Activated T-cell treated with anti-CD3 and anti-CD28 coated beads for 4 hours (primary cell): ENCODE measurements at places on chromosomes 6 and 20.

DNA sequence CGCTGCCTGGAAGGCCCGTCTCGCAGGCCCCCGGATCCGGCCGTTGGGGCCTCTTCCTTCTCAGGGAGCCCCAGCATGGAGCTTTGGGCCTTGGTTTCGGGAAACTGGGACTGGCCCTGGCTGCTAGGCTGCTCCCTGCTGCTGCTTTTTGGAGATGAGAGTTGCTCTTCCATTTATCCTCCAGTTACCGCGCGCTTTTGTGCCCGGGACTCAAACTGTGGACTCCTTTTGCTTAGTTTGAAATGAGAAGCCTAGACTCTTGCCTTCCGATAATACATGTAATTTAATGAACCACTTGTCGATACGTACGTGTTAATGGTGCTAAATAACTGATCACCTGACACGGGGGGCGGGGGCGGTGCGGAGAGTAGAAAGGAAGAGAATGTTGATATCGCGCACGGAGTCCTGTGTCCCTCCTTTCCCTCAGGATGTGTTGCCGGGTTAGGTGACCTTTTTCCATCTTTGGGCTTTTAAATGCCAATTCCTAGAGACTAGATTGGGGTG is 968 bp downstream of the PHF3 start:
- DNase-seq = peak; percentile 57

DNA sequence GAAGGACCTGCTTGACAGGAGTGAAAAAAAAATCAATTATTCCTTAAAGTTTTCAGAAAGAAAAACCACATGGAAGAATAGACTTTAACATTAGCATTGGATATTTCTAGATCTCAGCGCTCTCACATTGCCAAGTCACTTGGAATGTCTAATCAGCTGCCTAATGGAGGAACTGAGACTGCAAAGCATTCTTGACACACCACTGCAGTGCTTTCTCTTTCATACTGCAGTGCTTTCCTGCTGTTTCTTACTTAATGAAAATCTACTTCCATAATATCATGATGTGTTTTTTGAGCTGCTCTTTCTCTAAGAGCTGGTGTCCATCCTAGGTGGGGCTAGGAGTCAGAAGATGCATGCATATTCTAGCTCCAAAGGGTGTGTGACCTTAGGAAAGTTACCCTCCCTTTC is 20.4 kb upstream of the MCM3 start:
- DNase-seq = no peak

DNA sequence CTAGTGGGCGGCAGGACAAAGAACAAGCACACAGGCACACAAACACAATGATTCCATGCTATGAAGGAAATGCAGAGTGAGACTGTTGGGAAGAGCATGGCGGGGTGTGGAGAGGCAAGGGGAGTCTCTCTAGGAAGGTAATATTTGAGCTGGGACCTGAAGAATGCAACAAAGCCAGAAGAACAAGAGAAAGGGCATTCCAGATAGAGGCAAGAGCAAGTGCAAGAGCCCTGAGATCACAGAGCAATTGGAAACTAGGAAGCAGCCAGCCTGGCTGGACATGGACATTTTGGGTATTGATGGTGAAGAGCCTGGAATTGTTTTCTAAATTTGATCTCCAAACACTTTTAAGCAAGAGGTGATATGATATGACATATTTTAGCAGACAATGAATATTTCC is 15.4 kb downstream of the SRXN1 start:
- no peak for DNase-seq

DNA sequence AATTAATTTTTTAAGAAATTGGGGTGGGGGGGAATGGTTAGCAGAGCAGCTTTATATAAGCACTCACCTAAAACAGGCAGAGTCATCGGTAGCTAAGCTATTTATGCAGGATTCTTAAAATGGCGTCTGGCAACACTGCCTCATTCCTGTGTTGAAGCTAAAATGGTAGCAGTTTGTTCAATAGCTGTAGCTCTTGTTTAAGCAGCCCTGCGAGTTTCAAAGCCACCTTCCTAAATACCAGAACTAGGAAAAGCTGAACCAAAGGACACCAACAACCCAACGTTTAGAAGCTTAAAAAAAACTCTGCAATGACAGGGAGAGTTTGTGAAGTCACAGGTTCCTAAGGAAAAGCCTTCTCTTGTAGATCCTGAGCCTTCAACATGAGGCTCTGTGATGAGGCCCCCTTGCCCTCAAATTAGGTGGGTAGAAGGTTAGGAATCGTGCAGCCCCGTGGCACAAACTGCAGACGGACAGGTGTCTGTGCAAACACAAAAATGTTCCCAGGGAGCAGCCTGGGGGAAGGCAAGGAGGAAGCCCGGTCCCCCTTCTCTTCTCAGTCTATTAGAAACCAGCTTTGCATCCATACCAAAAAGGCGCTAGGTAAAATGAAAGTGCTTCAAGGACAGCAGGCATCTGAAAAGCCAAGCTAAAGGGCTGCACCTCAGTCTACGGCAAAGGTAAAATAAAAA is 4.7 kb downstream of the ZMYND8 start:
- DNase-seq = no peak

DNA sequence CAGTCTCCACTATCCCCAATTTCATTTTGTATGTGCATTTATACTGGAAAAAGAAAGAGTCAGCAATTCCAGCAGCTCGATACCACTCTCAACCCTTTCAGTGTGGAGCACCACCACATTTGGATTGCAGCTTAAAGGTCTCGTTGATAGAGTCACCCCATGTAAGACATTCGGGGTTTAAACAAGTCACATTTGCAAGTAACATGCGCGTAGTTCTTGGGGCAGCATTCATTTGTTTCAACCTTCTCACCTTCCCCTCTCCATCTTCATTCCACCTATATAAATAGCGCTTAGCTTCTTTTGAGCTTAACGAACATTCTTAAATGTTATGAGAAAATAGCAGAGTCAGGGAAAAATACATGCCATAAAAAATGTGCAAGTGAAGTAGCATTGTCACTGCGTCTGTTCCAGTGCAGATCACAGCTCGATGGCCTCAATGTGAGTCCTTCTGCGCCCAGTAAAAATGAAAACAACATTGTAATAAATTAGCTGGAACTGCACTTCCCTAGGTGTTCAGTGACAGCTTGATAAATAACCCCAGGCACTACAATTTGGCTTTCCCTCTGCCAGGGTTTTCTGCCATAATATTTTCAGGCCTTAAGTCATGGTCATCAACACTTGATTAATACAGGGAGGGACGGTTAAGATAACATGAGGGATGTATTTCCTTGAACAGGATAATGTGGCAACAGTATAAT is 737.8 kb upstream of the NRSN1 start:
- DNase-seq = no peak

DNA sequence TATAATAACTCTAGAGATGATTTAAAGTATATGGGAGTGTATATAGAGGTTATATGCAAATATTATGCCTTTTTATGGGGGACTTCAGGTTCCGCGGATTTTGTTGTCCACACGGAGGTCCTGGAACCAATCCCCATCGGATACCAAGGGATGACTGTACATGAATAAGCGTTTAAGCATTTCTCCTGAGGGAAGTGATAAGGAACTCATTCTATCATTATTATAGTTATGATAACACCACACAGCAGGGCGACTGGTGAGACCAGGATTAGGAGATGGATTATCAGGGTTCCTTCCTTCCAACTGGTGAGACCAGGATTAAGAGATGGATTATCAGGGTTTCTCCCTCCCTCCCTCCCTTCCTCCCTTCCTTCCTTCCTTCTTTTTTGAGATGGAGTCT is 6.6 kb downstream of the ECI2 start:
- DNase-seq = no peak

GRCh38 chr6:7021301-7021700 is 86.5 kb upstream of the RREB1 start:
- DNase-seq = no peak

DNA sequence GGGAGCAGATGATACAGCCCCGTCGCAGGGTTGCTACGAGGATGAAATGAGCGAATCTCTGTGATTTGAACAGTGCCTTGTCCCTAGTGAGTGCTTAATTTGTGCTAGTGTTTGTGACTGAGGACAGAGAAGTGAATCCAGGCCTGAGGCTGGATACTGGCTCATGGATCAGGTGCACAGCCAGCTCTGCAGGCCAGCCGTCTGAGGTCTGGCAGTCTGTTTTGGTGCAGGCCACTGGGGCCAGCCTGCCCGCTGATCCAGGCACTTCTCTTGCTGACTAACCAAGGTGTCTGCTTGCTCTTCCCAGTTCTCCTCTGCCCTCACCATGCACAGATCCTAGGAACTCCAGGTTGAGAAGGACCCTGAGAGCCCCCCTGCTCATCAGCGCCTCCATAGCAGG is 181.0 kb downstream of the LRFN2 start:
- DNase-seq = no peak

DNA sequence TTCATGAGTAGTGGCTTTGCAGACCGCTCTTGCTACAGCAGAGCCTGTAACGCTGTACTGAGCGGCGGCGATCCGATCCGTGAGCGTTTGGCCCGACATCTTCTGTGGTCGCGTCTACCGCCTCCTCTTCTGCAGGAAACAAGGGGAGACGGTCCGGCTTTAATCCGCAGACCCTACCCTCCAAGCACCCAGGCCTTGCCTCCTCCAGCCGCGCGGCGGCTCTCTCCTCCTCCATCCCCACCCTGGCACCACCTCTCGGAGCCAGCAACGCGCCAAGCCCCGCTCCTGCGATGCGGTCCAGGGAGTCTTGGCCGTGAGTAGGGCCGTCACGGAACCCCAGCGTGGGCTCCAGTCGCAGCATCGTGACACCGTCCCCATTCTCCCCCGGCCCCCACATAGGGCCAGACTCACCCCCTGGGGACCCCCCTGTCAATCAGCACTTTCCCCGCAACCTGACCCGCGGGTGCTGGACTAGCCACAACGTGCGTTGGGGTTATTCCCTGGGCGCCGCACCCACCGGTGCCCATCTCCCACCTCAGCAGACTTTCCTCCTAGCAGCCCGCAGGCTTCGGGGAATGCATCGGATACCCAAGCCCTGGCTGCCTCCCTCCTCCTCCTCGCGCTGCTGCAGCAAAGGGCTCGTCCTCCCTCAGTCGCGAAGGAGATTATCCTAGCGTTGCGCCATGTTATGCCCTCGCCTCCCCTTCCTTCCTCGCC is 914 bp downstream of the SNAP91 start:
- DNase-seq = no peak

DNA sequence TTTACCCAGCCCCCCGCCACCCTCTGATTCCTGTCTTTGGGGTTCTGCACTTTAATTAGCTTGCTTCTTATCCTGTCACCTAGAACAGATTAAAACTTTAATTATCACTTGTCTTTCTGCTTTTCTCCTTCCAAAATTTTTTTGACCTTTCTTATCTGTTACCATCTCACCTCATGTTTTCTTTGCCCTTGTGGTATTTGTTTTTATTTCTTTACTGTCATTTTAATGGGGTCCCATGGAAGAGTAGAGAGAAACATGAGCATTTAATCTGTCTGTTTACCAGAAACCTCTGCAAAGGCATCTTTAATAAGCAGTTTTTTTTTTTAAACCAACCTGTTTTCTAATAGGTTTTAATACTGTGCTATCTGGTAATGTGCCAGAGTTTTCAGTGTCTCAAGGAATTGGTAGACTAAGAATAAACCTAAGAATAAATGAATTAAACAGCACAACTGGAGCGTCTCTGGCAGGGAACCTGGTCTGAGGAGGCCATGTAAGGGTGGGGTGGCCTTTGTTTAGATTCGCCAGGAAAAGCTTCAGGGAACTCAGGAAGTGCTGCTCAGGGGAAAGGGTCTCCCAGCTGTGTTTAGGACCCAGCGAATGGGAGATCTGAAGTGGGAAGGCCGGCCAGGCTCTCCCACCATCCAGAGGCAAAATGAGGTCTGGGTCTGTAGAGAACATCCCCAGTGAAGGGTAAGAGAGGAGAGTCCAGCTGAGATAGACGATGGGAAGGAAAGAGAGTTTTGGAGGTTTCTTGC is 69.8 kb downstream of the ARID1B start:
- no peak for DNase-seq

DNA sequence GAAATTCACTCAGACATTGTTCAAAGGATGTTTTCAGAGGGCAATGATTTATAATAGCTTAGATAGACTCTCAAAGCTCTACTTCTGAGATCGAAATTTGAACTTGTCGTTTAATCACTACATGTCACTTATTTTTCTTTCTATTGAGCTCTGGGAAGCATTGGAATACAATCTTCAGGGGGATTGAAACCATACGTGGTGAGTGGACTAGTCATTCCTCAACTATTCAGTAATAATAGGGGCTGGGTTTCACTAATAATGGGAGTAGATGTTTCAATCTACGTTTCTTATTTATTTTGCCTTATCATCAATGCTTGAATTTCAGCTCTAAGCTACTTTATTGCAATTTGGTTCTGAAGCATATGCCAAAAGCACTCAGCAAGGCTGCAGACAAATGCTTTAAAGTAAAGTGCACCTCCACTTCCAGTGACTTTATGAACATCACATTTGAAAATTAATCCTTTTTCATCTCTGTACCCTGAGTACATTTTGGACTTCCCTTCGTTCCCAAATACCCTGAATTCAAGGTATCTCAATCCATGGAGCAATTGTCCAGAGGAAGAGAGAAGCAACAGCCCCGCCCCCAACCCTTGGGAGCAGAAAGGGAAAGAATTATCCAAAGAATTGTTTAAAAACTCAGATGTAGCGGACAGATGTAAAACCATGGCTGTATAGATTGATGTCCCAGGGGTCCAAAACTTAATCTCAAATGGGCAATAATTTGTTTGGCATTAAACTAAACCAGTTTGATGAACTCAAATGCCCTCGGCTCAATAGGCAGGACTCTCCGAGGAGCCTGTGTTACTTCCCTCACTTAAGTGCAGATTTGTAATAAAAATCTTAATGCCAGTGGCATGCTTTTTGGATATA is 68.1 kb downstream of the HFE start:
- no peak for DNase-seq

DNA sequence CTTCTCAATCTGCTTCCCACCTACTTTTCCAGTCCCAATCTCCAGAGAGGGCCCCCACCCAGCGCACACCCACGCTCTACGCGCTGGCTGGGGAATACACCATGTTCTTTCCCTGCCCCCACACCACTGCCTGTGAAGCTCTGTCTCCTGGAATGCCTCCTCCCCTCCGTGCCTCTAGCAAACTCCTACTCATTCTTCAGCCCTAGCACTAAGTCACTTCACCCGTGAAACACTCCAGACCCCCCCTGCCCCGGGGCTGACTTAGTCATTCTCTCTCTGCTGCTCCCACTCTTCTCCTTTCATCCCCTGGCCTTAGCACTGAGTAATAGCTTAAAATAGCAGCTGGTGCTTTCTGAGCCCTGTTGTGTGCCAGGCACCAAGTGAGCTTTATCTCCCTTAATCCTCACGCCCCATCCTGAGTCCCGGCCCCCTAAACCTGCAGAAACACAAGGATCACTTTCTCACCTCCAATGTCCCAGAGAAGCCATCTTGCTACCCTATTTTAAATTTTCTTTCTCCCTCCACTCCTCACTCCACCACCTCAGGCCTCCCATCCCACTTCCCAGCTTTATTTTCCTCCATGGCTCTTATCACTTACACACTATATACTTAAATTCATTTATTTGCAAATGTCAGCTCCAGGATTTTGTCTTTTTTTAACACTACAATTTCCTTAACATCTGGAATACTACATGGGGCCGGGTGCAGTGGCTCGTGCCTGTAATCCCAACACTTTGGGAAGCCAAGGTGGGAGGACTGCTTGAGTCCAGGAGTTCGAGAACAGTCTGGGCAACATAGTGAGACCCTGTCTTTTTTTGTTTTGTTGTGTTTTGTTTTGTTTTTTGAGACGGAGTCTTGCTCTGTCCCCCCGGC is 6.3 kb upstream of the PARD6B start:
- peak; percentile 56 for DNase-seq
